ENCODE measurements at places on chromosomes 6 and 20. TPM values are rescaled to one million over a fixed set of nuclear protein-coding genes. Genes with fewer than 3 reads are reported as not detected.

GRCh38 chr6:53862662-53863462, 68.1 kb downstream of the LRRC1 start:
- H3K36me3 ChIP-seq, result no peaks in the 10 kb centered on the region
- DNase-seq, result no peak
- H3K27ac ChIP-seq, result no peak overlapping the region
- H3K4me3 ChIP-seq, result no peak overlapping the region

- DNase-seq, result no peak
- no peak overlapping the region for H3K4me3 ChIP-seq
- no peaks in the 10 kb centered on the region for H3K4me1 ChIP-seq
- no peak overlapping the region for H3K27ac ChIP-seq
- H3K36me3 ChIP-seq, result no peaks in the 10 kb centered on the region
Observed at GRCh38 chr6:3277851-3278416, 19.2 kb downstream of the PSMG4 start.

- no peaks in the 10 kb centered on the region for H3K36me3 ChIP-seq
- H3K4me1 ChIP-seq, result no peaks in the 10 kb centered on the region
- no peaks in the 10 kb centered on the region for H3K27me3 ChIP-seq
- H3K4me3 ChIP-seq, result no peak overlapping the region
Observed at GRCh38 chr20:44080646-44081267, 106.2 kb downstream of the JPH2 start.

- H3K4me3 ChIP-seq, result no peak overlapping the region
- H3K4me1 ChIP-seq, result no peaks in the 10 kb centered on the region
- DNase-seq, result no peak
- no peaks in the 10 kb centered on the region for H3K27me3 ChIP-seq
- no peaks in the 10 kb centered on the region for H3K36me3 ChIP-seq
- no peak overlapping the region for H3K27ac ChIP-seq
Observed at GRCh38 chr6:134394905-134395304, 77.0 kb upstream of the SGK1 start.

DNA sequence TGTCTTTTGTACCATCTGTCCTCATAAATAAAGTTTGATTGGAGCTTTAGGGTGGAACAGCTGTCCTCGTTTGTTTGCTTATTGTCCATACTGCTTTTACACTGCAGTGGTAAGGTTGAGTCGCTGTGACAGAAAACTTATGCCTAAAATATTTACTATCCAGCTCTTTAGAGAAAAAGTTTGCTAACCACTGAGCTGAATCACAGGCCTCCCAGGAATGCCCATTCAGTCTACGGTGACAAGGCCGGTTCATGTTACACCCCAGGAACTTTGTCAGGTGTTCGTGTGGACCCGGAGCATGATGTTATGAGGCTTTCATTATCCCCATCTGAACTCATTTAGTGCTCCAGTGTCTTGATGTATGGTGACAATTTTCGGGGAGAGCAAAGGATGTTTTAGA, 401.1 kb downstream of the SAMD5 start:
- H3K4me1 ChIP-seq, result no peaks in the 10 kb centered on the region
- DNase-seq, result no peak
- no peaks in the 10 kb centered on the region for H3K36me3 ChIP-seq
- no peaks in the 10 kb centered on the region for H3K27me3 ChIP-seq
- H3K27ac ChIP-seq, result no peak overlapping the region
- no peak overlapping the region for H3K4me3 ChIP-seq

The CAGE1 gene
- total RNA-seq, result 0.26 TPM

Data from Caco-2 (cell line).